NCI-H187 (cell line): ENCODE measurements at places on chromosomes 7 and 10.
A peak's percentile ranks its signal among the peaks of the same experiment; 100 is the strongest.

DNA sequence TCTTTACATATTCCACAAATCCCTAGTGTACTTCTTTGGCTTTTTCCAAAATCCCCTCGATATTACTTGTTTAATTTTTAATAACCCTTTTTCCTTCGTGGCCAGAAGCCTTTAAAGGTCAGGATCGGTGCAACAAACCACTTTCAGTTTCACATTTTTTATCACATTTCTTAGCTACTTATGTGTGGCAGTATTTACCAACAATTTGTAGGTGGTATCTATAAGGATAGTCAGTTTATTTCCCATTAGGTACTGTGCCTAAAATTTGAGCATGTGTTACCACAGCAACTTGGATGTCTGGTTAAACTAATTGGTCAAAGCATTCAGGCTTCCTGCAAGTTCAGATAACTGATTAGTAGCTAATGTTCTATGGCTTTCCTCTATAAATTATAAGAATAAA is 104.9 kb downstream of the CDK14 start:
- no peak for DNase-seq

DNA sequence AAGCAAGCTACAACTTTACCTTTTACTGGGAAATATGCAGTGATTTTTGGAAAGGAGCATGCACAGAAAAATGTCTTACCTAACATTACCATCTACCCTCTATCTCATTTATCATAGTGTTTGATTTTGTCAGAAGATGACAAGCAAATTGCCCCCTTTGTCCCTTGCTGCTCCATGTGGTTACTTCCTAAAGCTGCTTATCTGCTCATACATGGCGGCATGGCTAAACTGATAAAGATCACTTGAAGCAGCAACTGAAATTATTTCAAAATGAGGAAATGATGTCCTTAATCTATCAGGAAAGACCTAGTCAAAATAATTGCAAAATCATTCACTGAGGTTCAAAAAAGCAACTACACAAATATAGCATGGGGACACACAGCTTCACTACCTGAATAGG is 1198.5 kb upstream of the SORCS1 start:
- no peak for DNase-seq

GRCh38 chr10:34049469-34049868 is 715.0 kb upstream of the NRP1 start:
- DNase-seq, result no peak

- DNase-seq, result no peak
Observed at GRCh38 chr7:22640269-22640668, 86.7 kb upstream of the IL6 start.

- DNase-seq, result no peak
Observed at GRCh38 chr10:63376560-63377304, 89.0 kb downstream of the JMJD1C start.

DNA sequence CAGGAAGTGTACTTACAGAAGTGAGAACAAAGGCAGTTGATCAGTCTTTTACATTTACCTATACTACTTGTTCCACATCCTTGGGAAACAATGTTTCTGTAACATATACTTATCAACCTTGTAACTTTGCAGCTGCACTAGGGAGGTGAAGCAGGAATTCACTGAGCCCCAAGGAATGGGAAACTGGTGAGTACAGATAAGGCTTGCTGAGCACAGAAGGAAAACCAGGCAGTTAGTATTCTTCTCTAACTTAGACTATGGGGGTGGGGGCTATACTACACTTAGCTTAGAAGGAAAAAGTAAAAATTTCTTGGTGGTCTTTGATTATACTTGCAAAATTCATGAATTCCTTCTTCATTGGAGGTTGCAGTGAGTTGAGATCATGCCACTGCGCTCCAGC is 6.9 kb upstream of the ZNF33A start:
- no peak for DNase-seq

DNA sequence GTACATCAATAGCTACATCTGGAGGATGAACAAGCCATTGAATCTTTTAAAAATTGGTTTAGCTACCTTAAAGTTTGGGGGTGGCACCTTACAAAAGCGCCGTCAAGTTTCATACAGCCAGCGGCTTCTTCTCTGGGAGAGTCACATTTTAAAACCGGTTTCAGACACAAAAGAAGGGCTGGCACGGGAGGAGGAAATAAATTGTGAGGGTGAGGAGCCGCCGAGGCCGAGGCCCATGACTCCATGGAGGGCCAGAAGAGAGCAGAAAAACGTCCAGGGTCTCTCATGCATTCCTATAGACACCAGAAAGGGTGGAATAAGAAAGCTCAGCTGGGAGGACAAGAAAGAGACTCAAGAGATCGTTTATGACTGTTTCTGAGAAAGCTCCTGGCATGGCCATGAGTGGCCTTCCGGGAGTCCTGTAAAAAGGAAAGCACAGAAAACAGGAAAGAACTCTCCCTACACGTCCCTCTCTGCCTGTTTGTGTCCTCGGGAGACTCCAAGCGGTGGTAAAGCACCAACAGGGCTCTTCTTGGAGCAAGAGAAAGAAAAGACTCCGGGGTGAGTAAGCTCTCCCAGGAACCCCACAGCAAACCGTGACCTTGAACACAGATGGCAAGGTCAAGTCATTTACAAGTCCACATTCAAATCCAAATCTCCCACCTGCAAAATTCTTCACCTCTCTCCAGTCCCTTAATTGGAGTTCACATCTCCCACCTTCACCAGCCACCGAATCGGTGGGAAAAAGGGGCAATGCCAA is 1.8 kb downstream of the FRAT2 start:
- DNase-seq, result no peak

DNA sequence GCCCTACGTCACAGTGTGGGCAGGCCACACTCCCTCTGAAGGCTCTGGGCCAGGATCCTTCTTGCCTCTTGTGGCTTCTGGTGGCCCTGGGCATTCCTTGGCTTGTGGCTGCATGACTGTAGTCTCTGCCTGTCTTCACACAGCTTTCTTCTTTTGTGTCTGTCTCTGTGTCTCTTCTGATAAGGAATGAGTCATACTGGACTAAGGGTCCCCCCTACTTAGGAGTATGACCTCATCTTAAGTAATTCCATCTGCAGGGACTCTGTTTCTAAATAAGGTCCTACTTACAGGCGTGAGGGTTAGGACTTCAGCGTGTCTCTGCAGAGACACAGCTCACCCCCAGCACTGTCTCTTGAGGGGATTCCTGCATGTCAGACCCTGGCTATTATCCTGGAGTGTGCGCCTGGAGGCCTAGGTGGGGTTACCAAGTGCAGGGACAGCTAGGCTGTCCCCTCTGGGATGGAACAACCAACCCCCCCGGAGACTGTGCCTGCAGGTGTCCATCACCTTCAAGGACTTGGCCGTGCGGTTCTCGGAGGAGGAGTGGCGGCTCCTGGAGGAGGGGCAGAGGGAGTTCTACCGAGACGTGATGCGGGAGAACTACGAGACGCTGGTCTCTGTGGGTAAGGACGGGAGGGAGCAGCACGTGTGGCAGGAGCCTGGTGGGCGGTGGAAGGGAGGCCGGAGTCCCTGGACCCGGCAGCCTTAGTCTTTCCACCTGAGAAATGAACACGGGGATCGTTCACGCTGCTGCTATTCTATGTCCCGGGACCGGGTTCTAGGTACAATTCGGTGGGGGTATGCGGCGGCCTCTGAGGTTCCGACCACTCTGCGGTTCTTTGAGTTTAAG is 54.1 kb downstream of the ZNF467 start:
- no peak for DNase-seq

DNA sequence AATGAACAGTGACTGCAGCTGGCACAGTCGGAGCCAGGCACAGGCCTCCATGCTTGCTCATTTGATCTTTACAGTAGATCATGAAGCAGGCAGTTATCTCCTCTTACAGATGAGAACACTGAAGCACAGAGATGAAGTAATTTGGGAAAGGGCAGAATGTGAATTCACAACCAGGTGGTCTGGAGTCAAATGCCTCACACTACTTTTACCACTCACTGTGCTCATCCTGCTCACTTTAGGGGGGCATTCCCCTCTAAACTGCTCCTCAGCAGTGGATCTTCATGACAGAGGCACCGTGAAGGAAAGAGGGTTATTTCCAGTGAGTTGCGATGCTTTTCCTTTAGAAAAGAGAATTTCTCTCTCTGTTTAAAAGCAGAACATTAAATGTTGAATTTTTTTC is 15.1 kb downstream of the SNX10 start:
- DNase-seq, result no peak

GRCh38 chr10:93131986-93132385 is 58.3 kb downstream of the CYP26A1 start:
- no peak for DNase-seq

DNA sequence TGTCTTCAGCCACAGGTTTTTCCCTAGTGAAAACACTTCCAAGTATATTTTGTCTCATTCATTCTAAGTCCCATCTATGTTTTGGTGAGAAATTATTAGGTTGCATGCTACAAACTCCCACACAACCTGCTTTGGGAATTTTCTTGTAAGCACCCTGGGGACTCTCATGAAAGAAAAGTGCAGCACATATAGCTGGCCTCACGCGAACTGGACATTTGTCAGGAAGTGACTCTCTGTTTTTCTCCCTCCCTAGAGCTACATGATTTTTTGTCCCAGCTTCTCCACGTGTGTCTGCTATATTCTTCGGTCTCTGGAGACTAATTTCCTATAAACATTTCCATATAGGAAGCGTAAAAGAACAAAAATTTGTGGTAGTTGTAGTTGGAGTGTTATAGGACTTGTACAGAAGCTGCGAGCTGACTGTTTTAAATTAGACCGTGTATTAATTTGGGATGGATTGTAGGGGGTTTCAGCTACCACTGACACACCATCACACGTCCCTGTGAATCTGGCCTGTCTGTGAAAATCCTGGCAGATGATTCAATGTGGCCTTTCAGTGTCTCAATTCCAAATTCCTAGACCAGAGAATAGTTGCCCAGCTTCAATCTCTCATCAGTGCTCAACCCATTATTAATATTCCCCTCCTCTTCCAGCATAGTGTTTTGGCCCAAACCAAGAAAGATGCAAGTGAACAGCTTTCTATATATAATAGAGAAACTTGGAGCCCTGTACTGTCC is 40.2 kb downstream of the ARL4A start:
- no peak for DNase-seq

DNA sequence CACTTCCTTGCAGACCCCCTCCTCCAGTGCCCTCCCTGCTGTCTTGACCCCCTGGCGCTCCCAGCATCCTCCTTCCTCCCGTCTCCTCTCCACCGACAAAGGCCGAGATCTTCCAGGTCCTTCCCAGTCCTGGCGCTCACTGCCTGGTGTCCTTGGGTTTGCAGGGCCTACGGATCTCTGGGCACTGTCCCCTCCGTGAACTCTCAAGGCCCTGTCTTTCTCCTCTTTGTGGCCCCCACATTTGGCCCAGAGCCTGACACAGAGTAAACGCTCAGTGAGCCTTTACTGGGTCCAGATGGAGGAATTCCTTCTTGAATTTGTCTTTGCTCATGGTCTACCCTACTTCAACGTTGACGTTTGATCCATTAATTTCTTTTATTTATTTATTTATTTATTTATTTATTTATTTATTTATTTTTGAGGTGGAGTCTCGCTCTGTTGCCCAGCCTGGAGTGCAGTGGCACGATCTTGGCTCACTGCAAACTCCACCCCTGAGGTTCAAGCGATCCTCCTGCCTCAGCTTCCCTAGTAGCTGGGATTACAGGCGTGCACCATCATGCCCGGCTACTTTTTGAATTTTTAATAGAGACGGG is 29.7 kb downstream of the TMEM270 start:
- no peak for DNase-seq

DNA sequence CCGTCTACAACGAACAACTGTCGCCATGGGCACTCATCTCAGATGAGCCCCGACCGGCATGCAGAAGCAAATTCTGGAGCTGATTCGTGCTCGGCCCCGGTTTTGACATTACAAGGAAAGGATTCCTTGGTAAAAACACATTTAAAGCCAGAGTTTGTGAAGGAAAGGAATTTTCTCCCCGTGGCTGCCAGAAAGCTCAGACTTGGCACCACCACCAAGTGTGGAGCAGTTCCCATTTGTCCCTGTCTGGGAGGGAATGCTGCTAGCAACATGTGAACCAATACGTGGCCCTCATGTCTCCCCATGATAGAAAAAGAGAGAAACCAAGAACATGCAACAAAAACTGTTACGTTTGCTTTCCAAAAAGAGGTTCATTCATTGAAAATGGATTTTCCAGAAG is 55.2 kb upstream of the DDC start:
- no peak for DNase-seq

DNA sequence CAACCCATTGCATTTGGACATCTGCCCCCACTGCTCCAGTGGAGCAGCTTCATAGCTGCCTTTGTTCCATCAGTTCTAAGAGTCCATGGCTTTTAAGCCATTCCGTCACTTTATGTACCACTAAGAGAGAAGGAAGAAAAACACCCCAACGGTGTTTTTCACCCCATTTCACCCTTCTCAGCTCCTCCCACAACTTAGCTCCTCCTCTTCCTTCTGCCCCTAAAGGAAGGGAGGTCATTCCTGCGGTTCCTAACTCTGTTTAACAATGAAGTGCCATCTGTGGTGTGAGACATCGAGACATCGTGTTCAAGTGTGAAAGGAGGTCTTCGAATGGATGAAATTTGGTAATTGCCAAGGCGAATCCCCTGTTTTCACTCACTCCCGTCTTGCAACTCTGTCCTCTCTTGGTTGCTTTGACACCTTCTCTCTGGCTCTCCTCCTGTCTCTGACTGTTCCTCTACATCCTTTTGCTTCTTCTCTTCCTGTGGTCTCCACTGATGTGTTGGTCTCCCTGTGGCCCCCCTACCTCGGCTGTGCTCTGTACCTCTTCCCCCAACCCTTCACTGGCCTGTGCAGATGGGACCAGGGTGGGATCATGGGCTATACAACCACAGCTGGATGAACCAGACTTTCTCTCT is 23.0 kb downstream of the SMKR1 start:
- no peak for DNase-seq

- DNase-seq, result no peak
Observed at GRCh38 chr7:121202834-121203233, 126.0 kb upstream of the WNT16 start.

DNA sequence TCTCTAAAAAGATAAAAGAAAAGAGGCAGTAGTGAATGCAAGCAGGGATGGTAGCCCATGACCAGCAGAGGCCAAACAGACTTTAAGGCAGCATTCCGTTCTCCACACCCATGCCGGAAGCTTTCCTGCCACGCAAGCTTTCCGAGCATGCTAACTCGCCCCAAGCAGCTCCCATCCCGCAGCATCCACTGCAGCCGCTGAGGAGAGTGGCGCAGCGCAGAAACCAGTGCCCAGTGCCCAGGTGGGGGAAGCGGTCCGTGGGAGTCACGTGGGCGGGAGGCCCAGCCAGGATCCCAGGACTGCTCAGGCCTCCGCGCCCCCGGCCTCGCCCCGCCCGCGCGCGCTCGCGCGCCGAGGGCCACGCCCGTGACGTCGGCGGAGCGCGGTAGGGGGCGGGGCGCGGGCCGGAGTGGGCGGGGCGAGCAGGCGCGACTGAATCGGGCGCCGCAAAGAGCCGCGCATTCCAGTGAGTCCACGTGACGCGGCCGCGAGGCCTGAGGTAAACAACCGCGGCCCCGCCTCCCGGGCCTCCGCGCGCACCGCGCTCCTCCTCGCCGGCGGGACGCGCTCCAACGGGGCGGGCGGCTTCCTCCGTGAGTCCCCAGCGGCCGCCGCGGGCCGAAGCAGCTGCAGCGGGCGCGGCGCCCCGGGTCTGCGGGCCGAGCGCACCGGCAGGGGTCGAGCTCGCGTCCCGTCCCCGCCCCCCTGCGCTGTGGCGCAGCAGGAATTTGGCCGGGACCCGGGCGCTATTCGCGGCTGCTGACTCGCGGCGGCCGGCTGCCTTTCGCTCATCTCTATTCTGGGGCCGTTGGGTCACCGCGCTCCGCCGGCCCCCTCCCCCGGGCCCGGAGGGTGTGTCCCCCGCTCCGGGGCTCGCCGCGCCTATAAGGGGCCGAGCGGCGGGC is at the start of gene OTUD1:
OTUD1 (plus strand) TSS at position 529 of the 905 bp plus-strand sequence. CDS start 383 bp downstream, outside the sequence.
- peak; percentile 38 for DNase-seq

GRCh38 chr10:36023939-36024338 is 381.8 kb upstream of the FZD8 start:
- no peak for DNase-seq
